Lower leg skin (tissue), 4 donors: ENCODE measurements at places on chromosomes 3 and 15.
A peak's percentile ranks its signal among the peaks of the same experiment; 100 is the strongest.

GRCh38 chr15:99076555-99077308 lies 28.1 kb upstream of the SYNM start:
- DNase-seq = peak; percentile 58

DNA sequence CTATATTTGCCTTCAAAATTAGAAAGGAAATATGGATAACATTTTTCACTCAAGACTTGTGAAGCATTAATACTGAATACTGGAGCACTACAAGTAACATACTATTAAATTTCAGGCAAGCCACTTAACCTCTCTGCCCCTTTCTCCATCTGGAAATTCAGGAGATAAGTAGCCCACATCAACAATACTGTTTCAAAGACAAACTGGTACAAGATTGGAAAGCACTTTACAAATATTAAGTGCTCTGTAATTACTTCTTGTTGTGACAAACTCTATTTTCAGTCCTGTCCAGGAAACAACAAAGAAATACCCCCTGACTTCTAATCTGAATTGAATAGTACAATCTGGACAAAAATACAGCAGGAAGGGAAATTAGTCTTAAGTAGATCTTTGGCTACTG lies 49.3 kb downstream of the TMEM212 start:
- no peak for DNase-seq

DNA sequence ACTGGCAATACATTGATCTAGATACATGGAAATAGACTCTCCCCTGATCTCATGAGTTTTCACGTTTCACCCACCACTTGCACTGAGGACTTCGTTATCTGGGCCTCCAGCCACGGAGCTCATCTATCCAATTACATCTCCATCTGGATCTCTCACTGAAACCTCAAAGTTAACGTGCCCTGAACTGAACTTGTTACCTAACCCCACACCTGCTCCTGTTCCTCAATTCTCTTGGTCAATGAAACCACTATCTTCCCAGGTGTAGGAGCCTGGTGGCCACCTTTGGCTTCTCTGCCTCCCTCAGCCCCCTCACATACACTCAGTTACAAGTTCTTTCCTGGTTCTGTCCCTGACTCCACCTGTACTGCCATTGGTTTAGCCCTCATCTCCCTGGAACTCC lies 9.7 kb downstream of the DGKG start:
- no peak for DNase-seq

DNA sequence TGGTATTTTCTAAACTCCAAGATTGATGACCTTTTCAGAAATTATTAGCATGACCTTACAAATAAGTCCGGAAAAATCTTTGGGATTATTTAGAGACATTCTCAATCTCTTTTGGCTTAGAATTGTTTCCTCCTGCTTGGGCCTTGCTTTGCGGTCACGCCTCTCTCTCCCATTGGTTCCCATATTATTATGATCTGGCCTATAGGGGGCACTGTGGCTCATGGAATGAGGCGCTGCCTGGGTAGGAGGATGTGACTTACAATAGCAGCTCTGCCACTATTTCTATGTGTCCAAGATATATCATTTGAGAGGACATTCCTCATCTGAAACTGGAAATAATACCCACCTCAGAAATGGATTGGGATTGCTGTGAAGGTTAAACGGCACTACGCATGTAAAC lies 464.9 kb downstream of the MFSD1 start:
- no peak for DNase-seq

DNA sequence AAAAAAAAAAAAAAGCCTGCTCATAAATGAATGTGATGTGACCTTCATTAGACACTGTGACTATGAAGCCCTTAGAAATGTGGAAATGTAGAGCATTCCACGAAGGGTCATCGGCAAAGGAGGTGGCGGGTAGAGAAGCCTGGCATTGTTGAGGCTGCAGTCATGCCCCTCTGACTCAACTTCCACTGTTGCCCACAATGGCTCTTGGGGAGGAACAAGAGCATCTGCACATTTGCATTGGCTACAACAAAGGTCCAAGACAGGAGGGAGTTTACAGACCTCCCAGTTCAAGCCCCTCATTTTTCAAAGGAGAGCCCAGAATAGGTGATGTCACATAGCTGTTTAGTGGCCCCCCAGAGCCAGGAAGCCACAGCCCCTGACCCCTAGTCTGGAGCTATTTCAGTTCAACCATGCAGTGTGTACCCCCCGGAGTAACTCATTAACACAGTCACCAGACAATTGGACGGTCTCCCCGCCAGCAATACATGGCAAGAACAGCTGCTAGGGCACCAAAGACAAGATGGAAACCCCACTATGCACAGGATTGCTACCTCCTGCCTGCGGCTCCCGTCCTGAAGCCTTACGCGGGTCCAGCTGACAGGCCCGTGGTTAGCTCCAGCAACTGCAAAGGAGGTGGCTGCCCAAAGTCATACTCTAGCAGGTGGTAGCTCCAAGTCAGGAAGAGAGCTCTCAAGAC lies 56.2 kb downstream of the SH3BP5 start:
- DNase-seq = no peak

DNA sequence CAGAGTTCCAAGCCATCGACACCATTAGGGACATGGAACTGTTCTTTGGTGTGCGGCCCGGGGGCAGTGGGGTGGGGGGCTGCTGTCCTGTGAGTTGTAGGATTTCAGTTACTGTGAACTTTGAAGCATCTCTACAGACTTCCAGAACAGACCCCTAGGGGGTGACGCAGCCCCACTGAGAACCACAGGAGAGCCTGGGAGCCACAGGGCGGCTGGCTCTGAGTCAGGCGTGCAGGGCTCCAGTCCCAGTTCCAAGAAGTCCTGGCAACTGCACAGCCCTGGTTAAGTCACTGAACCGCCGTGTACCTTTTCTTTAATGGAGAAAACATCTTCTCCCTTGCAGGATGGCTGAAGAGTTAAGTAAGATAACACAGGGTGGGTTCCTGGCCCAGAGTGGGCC lies 23.5 kb upstream of the LRTM1 start:
- DNase-seq = peak; percentile 61

- no peak for DNase-seq
Measured at GRCh38 chr3:158098834-158099424, 7.3 kb downstream of the SHOX2 start.

GRCh38 chr15:65333856-65334255 lies 29.4 kb downstream of the RNU5B-1 start:
- DNase-seq = no peak

DNA sequence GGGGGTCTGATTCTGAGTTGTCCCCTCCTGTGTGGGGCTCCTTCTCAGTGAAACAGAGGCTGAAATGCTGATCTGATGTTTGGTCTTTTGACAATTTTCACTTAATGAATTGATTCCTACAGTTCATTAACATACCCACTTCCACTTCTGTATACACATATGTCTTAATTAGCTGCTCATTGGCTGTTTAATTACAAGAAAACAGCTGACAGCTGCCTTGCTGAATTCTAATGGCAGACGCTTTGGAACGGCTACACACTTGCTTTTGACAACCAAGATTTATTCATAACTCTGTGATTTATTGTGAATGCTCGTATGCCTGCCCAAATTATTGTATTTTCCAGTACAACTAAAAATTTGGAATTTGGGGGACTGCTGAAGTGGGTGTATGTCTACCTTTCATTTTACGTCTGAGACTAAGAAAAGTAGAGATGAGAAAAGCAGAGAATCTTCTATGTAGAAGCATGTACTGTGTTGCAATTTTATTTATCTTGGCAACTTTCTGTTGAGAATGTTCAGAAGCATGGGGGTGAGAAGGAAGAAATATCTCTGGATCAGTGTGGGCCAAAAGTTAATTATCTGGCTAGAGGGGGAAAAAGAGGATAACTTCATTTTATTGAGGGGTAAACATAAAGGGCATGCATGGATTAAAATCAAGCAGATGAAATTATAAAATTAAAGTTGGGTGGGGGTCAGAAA lies 46.5 kb upstream of the ICE2 start:
- DNase-seq = no peak

DNA sequence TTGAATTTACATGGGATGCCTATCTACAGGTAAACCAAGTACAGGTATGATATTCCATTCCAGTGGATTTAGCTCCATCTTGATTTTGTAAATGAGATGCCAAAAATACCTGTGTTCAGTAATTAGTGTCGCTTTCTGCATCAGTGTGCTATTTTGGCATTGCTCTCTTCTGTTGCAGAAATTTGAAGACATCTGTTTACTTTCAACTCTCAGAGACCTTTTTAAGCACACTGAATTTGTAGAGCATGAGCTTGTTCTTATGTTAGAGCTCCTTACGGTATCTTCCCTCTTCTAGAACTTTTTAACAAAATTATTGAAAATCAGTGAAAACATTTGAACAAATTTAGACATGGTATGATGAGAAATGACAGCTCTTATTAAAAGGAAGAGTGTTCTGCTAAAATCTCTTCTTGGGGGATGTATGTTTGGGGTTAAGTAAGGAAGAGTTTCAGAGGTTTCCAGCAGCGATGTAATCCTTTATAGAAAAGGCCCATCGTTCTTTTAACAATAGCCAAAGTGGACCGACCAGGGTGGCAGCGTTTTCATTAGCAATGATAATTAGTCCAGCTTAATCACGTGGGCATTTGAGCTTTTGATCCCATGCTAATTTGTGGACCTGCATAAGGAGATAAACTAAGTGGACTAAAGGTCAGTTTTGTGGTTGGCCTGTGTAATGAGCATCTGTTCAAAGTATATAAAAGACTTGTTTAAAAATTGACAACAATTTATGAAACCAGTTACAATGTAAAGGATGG lies 385.4 kb downstream of the PTPRG start:
- DNase-seq = no peak

DNA sequence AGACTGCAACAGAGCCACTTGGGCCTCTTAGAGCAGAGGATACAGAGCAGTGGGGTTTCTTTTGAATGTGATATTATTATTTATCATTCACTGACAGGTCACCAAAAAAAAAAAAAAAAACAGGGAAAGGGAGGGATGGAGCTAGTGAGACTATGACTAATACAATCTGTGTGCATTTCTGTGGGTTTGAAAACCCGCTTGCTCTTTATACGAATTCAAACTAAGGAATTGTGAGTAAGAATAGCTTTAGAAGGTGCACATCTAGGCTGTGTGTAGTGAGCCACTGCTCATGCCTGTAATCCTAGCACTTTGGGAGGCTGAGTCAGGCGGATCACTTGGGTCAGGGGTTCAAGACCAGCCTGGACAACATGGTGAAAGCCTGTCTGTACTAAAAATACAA lies 186.6 kb upstream of the MANF start:
- no peak for DNase-seq

DNA sequence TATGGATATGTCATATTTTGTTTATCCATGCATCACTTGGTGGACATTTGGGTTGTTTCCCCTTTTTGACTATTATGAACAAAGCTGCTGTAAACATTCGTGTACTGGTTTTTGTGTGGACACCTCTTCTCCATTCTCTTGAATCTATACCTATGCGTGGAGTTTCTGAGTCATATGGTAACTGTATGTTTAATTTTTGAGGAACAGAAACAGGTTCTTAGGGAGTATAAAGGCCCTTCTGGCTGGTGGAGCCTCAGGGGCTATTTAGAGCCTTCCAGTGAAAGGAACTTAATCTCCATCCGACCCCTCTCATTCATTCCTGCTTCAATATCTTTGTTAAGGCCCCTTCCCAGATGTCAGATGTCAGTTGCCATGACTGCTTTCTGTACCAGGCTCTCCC lies 14.1 kb upstream of the CTXND1 start:
- DNase-seq = no peak

- no peak for DNase-seq
Measured at GRCh38 chr15:64979252-64979710, 10.4 kb downstream of the SPG21 start.

GRCh38 chr3:40994611-40995010 lies 204.7 kb upstream of the CTNNB1 start:
- DNase-seq = no peak

DNA sequence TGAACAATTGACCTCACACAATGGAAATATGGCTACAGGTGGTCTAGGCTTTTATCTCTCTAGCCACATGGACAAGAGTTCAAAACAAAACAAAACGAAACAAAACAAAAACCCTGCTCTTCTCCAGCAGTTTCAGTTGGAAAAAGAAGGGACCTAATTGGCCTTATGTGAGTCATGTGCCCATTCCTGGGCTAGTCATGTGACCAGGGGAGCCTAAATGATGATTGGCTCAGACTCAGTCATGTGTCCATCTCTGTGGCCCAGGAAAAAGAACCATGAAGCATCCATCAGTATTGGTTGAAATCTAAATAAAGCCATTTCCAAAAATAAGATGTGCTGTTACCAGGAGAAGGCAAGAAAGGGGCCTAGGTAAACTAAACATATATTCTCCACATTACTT lies 96.8 kb downstream of the ANXA2 start:
- DNase-seq = no peak

DNA sequence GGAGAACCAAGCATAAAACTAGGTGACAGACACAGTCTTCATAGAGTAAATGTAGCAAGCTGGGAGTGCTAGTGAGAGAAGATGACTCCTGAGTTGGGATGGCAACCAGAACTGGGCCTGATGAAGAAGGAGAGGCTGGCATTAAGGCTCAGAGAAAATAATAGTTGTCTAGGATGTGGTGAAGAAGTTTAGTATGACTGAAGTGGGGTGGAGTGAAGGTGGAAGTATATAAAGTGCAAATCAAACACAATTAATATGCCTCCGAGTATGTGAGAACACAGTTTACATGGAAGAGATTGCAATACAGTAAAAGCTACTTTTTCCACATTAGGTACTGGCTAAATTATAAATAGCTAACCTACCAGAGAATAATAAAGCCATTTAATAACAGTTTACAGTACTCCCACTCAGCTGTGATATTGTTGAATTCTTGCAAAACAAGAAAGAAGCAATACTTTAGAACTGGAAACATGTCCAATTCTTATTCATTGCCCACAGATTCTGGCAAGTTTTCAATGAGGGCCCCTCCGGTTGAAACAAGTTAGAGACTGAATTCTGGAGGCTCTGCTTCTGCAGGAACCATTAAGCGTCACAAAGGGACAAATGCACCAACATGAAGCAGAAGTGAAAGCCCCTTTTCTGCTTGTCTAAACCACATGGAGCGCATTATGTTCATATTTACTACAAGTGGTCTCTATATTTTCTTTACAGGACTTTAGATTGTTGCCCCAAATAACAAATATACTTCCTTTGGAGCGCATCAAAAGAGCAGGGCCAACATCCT lies 243.7 kb downstream of the SLC9A9 start:
- no peak for DNase-seq

DNA sequence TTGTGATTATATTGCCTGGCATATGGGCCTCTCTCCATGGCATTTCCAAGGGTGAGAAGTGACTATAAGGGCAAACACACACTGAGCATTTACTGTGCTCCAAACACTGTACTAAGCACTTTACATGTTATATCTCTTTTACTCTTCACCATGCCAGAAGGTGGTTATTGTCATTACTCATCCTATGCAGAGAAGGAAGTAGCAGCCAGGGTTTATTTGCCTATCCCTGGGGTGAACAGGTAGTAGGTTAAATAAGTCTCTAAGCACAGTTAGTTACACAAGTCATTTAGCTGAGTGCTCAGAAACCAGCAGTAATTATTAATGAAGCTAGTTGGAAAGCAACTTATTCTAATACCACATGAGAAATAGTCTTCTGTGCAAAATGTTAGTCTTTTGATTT lies 109.9 kb upstream of the SYNPR start:
- DNase-seq = no peak

DNA sequence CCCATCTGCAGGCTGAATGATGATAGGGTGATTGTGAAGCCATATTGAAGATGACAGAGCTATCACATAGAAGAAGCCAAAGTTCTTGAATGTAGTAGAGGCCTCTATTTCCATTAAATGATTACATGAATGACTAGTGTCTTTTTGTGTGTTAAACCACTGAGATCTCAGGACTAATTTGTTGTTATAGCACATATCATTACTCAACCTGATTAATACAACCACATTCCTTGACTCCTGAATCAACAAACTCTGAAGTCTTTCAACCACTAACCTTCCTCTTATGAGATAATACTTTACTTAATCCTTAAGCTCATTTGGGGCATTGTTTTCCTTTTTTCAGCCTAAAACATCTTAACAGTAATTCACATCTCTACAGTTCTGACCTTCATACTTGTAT lies 564.5 kb upstream of the ADAMTS9 start:
- DNase-seq = no peak
